ENCODE measurements at places on chromosomes 6 and 20. TPM values are rescaled to one million over a fixed set of nuclear protein-coding genes. Genes with fewer than 3 reads are reported as not detected.

DNA sequence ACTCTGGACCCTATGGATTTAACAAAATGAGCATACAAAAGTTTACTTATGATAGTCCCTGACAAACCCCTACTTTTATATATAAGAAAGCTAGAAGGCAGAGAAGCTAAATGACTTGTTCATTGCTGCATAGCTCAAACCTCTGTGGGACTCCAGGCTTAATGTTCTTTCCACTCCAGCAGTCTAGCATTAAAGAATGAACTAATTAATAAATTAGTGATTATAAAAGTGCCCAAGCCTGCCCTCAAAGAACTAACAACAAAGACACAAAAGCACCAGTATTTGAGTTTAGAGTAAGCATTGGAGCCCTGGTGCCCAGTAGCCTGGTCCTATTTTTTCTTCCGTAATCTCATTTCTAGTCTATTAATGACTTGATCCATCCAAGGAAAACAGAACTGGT lies 59.9 kb downstream of the LAMA4 start:
- no peaks in the 10 kb centered on the region for H3K27me3 ChIP-seq
- DNase-seq: no peak
- no peak overlapping the region for H3K4me3 ChIP-seq
- H3K36me3 ChIP-seq: peaks cover 4% of the 10 kb centered on the region

DNA sequence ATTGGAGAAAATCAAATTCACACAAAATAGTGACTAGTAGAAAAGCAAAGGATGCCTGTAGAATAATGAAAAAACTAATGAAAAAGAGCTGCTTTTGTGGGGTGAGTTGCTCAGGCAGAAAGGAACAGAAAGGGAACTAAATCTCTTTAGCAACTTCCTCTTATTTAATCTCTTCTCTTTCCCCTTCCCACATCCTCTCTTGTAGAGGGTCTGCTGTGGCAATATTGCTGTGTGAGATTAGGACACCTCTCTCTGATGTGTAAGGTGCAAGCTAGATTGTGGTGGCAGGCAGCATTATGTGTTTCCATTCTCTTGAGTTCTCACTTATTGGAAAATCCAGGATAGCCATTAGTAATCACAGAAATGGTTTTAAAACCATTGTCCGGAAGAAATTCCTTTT lies 49.7 kb downstream of the SYNE1 start:
- H3K4me1 ChIP-seq: no peaks in the 10 kb centered on the region
- DNase-seq: no peak
- H3K4me3 ChIP-seq: no peak overlapping the region
- H3K36me3 ChIP-seq: no peaks in the 10 kb centered on the region

- H3K27me3 ChIP-seq: no peaks in the 10 kb centered on the region
- H3K4me1 ChIP-seq: no peaks in the 10 kb centered on the region
These were observed 489 bp downstream of the TBX18 start for GRCh38 chr6:84763886-84764331.

DNA sequence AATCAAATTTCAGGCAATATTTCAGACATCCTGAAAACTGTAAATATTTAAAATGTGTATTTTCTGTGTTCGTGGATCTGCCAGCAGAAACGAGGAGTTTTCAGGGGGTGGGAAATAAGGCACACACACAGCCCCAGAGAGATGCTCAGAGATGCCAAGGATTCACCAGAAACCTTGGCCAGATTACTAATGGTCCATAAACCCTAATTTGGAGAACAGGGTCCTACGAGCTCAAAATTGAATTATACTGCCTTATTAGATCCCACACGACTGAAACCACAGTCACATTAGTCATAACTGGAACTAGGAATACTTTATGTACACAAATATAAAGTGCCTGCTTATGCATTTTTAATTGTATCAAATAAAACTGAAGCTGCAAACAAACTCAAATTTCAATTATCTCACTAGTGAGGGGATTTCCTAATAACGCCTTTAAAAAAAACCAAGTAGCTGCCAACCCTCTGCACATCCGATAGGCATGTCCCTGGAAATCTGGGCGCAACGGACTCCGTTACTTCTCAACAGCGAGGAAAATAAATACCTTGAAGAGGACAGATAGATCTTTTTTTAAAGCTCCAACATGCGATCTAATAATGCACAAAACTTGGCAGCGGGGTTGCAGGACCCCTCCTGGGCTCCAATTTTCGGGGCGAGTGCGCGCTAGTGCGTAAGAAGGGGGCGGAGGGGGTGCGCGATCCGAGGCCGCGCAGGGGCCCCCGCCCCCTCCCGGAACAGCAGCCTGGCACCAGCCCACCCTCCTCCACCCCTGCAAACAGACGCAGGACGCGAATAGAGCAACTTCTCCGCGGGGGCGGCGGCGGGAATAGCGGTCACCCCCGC lies 897 bp downstream of the CHD6 start:
- H3K4me3 ChIP-seq: peak overlapping the region; percentile 77
- peak overlapping the region; percentile 73 for H3K27ac ChIP-seq
- DNase-seq: no peak
- H3K27me3 ChIP-seq: no peaks in the 10 kb centered on the region

- H3K4me3 ChIP-seq: no peak overlapping the region
- no peaks in the 10 kb centered on the region for H3K4me1 ChIP-seq
- DNase-seq: no peak
- H3K27me3 ChIP-seq: no peaks in the 10 kb centered on the region
- no peak overlapping the region for H3K27ac ChIP-seq
- H3K36me3 ChIP-seq: no peaks in the 10 kb centered on the region
These were observed 401.1 kb upstream of the ARID1B start for GRCh38 chr6:156376091-156376490.

DNA sequence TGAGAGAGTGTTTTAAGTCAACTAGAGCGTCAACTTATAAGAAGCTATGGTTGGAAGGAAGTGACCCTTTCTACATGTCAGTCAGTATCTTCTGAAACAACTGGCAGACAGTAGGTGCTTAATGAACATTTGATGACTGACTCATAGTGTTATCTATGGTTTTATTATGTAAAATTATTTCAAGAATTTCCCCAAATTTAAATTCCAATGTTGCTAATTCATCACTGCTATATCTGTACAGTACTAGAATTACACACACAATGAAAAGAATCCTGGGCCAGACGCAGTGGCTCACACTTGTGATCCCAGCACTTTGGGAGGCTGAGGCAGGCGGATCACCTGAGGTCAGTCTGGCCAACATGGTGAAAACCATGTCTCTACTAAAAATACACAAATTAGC lies 721.4 kb upstream of the FLRT3 start:
- no peaks in the 10 kb centered on the region for H3K4me1 ChIP-seq
- H3K27me3 ChIP-seq: no peaks in the 10 kb centered on the region
- H3K36me3 ChIP-seq: no peaks in the 10 kb centered on the region
- no peak overlapping the region for H3K4me3 ChIP-seq
- H3K27ac ChIP-seq: no peak overlapping the region
- DNase-seq: no peak

DNA sequence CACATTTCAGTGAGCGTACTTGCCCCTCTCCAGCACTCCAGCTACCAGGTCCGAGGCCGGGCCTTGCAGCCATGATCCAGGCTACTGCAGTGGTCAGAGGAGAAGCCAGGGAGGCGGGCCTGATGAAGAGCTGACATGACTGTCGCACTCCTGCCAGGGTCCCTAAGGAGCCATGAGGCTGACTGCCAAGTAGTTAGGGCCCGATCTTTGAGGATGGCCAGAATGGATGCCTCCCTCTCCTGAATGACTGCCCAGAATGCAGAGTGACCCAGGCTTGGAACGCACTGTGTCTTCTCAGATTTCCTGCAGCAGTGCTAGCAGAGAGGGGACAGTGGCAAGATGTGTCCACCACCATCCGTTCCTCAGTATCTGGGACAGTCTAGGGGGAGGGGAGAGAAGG lies 24.7 kb upstream of the LRFN2 start:
- H3K4me3 ChIP-seq: no peak overlapping the region
- no peaks in the 10 kb centered on the region for H3K4me1 ChIP-seq
- no peak for DNase-seq
- no peaks in the 10 kb centered on the region for H3K27me3 ChIP-seq
- no peaks in the 10 kb centered on the region for H3K36me3 ChIP-seq
- H3K27ac ChIP-seq: no peak overlapping the region

GRCh38 chr6:89708316-89708715 lies 69.8 kb upstream of the LYRM2 start:
- H3K4me3 ChIP-seq: no peak overlapping the region
- no peaks in the 10 kb centered on the region for H3K27me3 ChIP-seq
- peaks cover 53% of the 10 kb centered on the region for H3K36me3 ChIP-seq
- no peak overlapping the region for H3K27ac ChIP-seq
- no peaks in the 10 kb centered on the region for H3K4me1 ChIP-seq

Gene CEP250
- 18.9 TPM for total RNA-seq

Gene MACROD2
- 10.4 TPM for total RNA-seq

Gene NR2E1
- total RNA-seq: not detected
